Stimulated activated CD4-positive, alpha-beta T cell treated with anti-CD3 and anti-CD28 coated beads, TNF-alpha, amount 100 ng/mL, for 1 hour (primary cell): ENCODE measurements at places on chromosomes 4 and X.

DNA sequence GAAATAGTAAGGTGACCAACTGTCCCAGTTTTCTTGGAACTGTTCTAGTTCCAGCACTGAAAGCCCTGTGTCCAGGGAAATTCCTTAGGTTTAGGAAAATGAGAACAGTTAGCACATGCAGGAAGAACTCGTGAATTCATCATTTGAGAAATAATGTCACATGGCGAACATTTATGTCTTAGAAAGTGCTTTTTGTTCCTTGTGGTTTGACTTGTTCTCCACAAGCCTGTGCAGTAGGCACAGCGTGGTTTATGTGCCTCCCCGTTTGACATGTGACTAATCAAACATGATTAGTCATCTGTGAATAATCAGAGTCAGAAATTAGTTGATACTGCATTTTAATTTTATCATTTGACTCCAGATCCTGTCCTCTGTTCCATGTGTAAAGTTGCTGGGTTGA, 556.0 kb upstream of the CPEB2 start:
- DNase-seq: no peak

DNA sequence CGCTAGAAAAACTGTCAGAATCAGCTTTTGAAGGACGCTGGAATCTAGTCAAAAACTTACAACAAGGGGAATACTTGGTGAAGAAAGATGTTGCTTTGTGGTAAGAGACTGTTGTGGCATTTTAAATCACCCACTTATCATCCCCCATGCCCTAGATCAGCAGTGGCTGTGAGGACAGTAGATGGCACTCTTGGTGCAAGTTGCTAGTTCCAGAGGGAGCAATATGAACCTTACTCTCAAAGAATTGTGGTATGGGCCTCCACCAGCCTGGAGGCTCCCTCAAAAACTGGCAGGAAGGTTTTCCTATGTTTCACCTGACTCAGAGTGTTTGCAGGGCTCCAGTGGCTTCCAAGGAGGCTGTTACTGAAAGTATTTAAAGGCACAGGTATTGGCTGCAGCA, 37.7 kb upstream of the SLC16A2 start:
- no peak for DNase-seq

DNA sequence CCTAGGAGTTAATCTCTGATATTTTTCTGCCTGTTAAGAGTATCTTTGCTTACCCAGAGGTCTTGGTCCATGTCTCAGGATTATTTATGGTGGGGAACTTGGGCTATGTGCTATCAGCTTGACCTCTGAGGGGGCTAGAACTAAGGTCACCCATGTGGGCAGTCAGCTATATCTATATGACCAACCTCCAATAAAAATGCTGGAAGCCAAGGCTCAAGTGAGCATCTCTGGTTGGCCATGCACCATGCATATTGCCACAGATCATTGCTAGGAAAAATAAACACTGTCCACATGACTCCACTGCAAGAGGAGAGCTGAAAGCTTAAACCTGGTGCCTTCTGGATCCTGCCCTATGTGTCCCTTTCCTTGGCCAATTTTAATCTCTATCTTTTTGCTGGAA, 196.5 kb upstream of the SLC7A11 start:
- DNase-seq: no peak

DNA sequence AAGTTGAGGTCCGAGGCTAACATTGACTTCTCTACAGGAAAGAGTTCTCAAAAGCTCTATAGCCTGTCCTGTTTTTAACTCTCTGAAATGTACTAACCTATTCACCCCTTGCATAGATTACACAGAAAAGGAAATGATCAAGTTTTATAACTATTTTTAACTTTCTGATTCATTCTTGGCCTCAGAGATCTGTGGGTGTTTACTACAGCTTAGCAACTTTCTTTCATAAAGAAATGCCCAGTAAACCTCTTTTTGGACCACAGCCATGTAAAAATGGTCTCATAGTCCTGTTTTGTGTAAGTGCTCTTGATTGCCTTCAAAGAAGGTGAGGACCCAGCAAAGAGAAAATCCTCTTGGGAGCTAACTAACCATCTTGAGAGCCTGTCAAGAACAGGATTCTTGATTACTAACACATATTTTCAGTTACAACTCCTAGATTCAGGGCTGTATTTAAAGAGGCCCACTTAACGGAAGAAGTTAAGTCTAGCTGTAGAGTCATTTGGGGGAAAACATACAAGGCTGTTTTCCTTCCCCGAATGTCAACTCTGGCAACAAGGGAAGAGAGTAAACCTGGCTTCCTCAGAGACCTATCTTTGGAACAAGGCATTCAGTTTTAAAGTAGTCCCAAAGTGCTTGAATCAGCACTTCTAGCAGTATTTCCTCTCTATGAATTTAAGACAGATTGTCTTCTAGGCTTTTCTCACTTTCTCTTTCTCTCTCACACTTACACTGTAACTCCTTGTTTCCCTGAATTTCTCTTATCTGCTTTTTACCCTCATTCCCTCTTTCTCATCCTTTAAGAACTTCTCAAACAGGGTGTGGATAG, 78.2 kb downstream of the IL21 start:
- no peak for DNase-seq

GRCh38 chr4:31974490-31975002, 1254.4 kb downstream of the PCDH7 start:
- DNase-seq: no peak

GRCh38 chr4:189202869-189203271, 737.8 kb upstream of the FRG1 start:
- DNase-seq: no peak

- DNase-seq: no peak
Observed at GRCh38 chr4:1830234-1830633, 25.7 kb downstream of the LETM1 start.

DNA sequence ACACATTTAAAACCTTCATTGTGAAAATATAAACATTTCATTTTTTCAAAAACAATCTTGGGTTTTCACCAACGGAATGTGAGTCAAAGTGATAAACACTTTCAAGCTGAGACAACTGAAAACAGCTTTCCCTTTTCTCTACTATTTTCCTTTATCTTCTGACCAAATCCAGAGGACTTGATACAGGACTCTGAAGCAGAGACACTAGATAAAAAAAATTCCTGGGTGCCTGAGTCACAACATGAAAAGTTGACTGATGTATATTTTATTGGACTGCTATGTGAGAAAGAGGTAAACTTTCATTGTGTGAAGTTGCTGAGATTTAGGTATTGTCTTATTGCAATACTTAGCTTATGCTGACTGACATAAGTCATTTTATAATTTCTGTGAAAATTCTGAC, 411.2 kb downstream of the SPOCK3 start:
- DNase-seq: no peak

GRCh38 chr4:6319530-6320150, 50.0 kb downstream of the WFS1 start:
- no peak for DNase-seq

DNA sequence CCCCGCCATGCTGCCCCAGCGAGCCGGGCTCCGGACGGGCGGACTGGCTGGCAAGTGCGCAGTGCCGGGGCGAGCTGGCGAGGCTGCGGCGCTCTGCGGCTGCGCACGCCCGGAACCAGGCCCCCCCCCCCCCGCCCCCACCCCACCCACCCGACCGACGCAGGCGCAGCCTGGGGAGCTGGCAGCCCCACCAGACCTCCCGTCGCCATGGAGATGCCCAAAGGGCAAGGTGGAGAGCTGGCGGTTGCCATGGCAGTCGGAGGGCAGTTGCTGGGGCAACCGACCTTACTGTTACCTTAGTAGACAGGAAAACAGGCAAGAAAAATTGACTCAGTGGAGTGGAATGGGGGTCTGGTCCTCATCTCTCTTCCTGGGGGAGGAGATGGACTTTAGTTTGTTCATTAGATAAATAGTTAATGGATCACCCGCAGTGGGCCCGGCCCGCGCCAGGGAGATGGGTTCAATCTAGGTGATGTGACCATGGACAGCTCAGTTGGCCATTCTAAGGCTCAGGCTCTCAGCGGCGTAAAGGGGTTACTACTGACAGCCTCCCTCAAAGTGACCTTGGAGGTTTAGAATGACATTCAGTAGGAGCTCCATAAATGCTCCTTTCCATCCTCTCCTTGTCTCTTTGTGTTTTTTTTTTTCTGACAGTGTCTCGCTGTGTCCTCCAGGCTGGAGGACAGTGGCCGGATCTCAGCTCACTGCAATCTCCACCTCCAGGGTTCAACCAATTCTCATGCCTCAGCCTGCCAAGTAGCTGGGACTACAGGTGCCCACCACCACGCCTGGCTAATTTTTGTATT, at the start of gene PCSK1N:
Gene PCSK1N (minus strand): TSS at position 87 of the 806 bp plus-strand sequence. CDS start 78 bp downstream, at position 9.
- no peak for DNase-seq
